ENCODE measurements at places on chromosomes 7 and 10.

- no peak for DNase-seq
Measured at GRCh38 chr7:111743244-111743847, 181.1 kb upstream of the IMMP2L start.

DNA sequence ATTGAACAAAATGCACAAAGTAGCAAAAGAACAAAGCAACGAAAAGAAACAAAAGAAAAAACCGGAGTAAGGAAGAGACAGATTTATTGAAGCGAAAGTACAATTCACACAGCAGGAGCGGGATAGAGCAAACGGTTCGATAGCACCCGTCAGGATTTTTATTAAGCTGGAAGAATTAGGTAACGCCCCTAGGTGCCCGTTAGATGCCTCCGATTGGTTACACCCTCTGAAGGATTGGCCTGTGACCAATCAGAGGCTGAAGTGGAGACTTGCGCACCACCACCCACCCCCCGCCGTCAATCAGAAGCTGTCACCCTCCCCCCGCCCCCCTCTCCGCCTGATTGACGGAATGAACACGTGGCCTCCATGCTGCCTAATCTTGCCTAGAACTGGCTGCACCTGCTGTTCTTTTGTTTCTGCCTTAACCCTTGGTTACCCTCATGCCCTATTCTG is 16.8 kb downstream of the OCM2 start:
- no peak for DNase-seq

DNA sequence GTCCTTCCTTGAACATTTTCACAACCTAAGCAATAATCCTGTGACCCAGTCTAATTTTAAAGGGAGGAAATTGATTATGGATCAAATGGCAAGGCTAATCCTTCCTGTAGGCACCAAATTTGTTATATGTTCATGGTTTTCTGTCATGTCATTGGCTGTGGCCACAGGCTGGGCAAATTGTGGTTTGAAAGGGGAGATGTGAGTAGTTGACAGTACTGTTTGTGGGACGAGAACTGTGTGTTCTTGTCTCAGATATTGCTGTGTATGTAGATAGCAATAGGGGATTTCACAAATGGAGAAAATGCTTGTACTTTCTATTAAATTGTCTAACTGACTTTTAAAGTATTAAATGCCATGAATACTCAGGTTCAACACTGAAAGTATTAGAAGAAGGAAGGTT is 8.1 kb upstream of the PRKG1 start:
- no peak for DNase-seq

GRCh38 chr10:43966571-43966965 is 317.9 kb upstream of the ZNF32 start:
- no peak for DNase-seq

GRCh38 chr7:92504563-92504962 is 23.8 kb downstream of the PEX1 start:
- no peak for DNase-seq

DNA sequence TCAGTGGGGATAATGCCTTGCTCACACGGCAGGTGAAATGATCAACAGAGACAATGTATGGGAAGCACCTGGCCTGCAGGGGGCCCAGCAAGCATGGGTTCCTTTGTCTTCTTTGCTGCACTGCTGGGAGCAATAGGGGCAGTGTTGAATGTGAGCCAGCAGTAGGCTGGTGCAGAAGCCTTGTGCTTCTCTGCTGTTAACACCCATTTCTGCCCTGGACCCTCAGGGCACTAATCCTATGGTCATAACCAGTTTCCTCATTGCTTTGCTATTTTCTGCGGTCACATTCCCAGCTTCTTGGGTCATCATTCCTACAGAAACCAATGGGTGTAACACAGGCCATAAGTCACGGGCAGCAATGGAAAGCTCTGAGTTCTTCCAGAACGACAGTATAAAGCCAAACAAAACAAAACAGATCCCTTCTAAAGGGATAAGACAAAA is 10.9 kb upstream of the LGI1 start:
- DNase-seq, result no peak

DNA sequence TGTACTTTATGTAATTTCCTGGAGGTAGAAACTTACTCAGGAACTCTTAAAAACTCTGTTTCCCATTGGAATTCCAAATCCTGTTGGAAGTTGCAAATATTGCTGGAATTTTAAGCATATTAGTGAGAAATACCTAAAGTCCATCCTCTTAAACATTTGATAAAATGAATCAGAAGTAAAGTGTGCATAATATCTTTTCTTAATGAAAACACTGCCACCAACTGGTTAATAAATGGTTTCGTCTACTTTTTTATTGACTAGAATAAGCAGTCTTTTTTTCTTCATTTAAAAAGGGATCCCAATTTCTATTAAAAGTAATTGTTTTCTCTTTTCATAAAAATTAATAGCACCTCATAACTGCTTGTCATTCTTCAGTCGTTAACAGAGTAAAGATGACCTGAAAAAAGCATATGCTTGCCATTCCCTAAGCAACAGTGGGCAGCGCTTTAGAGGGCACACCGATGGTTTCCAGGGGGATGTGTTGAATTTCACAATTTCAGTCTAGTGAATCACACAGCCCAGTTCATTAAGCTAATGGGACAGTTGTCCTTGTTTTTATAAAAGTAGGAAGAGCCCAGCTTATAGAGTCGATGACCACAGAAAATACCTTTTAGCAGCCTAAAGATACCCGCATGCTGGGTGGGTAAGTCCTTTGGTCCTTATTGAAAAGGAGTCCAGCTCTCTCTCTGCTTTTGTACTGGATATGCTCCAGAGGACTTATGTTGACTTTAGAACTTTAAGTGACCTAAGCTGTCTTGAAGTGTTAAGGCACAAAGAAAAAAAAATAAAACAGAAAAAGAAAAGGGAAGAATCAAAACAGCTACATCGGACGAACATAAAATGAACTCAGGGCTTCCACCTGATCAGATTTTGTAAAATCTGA is 28.5 kb downstream of the NPS start:
- DNase-seq, result no peak

- DNase-seq, result no peak
Measured at GRCh38 chr7:104627516-104627915, 299.1 kb downstream of the LHFPL3 start.

DNA sequence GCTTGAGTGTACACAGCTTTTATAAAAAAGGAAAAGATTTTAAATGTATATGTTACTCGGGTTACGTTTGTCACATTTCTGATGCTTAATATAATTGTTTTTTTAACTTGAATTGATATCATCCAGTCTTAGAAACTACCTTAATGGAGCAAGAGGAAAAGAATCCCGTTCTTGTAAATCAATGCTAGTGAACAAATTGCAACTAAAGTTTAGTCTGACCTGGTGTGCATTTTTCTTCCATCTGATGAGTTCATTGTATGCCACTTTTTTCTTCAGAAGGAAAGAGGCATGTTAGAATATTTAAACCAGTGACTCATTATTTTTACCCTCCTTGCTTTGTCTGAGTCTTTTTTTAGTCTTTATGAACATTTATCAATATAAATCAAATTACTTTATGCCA is 34.7 kb downstream of the NET1 start:
- no peak for DNase-seq

DNA sequence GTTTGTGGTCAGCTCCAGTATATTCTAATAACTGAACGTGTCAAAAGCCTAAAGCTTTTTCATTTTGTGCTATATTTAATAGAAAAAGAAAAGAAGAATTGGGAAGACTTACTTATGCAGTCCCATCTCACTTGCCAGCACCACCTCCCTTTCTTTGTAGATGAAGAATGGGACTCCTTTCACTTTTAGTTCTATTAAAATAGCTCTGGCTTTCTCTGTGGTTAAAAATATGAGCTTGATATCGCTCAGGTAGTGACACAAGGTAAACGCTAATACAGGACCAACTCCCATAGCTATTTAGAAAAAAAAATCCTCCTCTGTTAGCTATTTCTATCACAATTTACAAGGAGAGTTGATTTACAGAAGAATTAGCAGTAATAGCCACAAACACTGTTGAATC is 176.8 kb downstream of the PDE1C start:
- DNase-seq, result no peak

- DNase-seq, result no peak
Measured at GRCh38 chr10:90675621-90676020, 182.2 kb downstream of the HTR7 start.

GRCh38 chr7:45024126-45024744 is 24.2 kb downstream of the CCM2 start:
- DNase-seq, result no peak

- DNase-seq, result no peak
Measured at GRCh38 chr7:98120559-98120958, 13.9 kb downstream of the LMTK2 start.

- peak; percentile 4 for DNase-seq
Measured at GRCh38 chr10:2949948-2950354, 117.4 kb upstream of the PFKP start.

DNA sequence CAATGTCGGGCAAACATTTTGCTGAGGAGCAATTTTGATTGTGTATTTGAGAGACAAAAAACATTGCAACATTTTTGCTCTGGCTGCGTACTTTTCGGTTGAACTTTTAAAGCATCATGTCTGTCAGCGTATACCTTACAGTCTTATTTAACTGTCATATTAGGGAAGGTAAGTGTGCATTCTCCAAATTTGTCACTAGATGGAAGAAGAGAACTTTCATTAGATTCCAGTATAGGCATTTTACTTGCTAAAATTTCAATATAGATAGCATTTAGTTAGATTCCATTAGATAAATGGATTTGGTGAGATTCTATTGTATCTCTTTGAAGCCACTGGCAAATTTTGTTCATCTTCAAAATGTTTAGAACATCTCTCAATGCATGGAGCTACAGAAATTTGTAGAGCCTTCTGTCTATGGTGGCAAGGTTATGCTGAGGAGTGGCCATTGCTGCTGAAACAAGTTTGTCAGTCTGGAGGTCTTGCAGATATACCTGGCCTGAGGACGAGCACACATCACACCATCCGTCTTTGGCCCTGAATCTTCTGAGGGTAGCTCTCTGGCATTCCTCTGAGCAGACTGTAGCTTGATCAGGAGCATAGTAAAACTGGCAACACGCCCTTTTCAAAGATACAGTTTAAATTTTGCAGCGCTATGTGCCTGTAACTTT is 437.5 kb upstream of the MBL2 start:
- no peak for DNase-seq

GRCh38 chr7:147245274-147245673 is 1128.7 kb downstream of the CNTNAP2 start:
- DNase-seq, result no peak

DNA sequence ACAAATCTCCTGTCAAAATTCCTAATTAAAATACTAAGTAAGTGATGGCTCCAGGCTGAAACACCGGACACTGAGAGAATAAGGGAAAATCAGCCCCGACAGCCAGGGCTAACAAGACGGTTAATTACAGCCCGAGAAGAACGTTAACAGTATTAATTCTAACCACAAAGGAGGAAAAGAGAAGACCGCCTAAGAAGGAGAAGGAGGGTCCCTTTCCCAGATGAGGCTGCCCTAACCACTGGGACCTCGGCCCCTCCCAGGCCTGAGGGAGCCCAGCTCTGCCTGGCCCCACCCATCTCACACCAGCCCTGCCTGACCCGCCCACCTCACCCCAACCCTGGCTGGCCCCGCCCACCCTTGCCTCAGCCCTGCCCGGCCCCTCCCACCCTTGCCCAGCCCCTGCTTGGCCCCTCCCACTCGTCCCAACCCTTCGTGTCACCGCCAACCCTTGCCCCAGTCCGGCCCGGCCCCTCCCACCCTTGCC is 51.3 kb downstream of the PWWP2B start:
- no peak for DNase-seq

- no peak for DNase-seq
Measured at GRCh38 chr10:112330162-112330561, 43.8 kb upstream of the ACSL5 start.

GRCh38 chr10:35890676-35891495 is 248.8 kb upstream of the FZD8 start:
- DNase-seq, result no peak

- no peak for DNase-seq
Measured at GRCh38 chr7:142098004-142098403, 13.5 kb upstream of the MGAM2 start.
